ENCODE measurements at places on chromosomes 6 and 20.
A peak's percentile ranks its signal among the peaks of the same experiment; 100 is the strongest.

GRCh38 chr20:61991476-61991875 lies 74.2 kb downstream of the TAF4 start:
- DNase-seq: no peak

- no peak for DNase-seq
Observed at GRCh38 chr6:359261-360035, 32.1 kb upstream of the IRF4 start.

DNA sequence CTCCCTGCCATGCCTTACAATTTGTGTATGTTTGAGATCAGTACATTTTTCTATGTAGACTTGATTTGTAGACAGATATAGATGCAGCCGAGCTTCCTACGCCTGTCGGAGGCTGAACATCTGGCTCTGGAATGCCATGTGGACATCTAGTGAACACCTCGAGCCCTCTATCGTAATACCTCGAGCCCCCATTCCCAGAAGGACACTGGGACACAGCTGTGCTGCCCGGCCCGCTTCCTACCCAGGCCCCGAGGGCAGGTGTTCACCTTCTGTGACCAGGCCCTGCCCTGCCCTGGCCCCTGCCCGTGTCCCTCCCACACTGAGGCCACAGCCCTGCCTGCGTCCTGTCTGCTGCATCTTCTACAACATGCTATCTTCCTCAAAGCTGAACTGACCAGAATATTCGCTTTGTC lies 12.9 kb downstream of the RPS6KA2 start:
- DNase-seq: no peak

DNA sequence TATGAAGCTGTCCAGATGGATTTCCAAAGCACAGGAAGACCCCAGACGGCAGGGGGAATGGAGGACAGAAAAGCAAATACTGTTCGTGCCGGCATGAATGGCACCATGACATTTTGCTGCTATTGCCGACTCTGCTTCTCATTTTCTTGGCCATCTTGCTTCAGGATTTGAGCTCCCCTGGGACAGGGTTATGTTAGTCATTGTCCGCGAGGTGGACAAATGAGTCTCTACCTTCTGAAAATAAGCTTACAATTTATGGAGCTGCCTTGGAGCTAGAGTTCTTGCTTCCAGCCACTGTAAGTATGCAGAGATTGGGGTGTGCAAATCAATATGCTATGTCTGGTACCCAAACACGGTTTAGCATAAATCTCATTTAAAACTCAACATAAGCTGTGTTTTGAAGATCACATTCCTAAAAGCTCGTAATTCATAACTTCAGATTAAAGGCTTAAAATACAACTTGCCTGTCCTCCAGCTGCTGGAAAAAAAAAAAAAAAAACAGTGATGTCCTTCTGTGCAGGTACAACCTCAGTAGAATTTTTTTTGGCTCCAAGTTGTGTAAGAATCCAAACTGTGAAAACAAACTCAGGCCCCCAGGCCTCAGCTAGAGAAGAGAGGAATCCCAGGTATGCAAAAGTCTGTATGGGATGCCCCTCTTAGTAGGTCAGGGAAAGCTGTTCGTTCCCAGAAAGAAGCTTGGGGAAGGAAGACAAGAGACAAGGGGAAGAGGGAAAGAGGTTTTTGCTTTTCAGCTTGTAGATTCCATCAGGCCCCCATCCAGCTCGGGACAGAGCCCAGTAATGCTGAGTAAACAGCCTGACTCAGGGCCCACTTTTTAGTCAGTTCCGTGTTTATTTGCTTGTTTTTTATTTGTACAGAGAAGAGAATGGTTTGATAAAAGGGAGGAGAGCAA lies 184.2 kb upstream of the FOXA2 start:
- peak; percentile 49 for DNase-seq

DNA sequence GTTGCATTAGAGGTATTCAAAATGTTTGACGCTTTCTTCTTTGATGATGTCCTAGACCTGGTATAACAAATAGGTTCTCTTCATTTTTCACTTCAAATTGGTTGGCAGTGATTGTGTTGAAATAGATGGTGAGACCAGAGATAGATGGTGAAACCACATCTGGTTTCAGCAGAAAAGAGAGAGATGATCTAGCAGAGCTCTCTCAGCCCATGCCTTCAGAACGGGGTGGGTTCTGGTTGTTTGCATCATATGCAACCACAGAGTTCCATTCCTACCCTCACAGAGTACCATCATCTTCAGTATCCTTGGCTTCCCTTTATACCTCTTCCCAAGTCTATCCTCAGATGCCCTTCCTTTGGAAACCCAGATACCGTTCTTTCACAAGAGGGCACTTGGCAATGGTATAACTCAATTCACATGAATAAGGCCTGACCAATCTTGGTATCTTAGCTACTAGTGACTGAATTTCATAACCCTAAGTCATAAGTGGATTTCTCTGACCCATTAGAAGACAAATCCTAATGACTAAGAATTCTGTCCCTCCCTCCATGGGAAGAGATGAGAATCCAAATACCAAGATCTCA lies 93.7 kb downstream of the UBE3D start:
- no peak for DNase-seq

GRCh38 chr20:4026093-4026601 lies 10.8 kb upstream of the RNF24 start:
- peak; percentile 58 for DNase-seq

DNA sequence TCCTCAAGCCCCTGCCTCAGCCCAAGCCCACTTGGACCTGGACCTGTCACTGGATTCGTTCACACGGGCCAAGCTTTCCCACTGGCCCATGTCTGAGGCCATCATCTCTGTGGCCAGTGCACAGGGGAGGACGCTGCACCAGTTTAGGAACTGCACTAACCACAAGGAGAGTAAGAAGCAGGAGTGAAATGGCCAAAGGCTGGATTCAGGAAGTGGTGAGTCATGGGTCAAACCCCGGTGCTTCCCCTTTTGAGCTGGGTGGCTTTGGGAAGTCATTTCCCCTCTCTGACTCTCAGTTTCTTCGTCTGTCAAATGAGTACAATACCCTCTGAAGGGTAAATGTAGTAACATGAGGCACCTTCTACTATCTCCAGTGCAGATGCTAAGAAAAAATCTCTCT lies 87.9 kb downstream of the CD40 start:
- DNase-seq: no peak

DNA sequence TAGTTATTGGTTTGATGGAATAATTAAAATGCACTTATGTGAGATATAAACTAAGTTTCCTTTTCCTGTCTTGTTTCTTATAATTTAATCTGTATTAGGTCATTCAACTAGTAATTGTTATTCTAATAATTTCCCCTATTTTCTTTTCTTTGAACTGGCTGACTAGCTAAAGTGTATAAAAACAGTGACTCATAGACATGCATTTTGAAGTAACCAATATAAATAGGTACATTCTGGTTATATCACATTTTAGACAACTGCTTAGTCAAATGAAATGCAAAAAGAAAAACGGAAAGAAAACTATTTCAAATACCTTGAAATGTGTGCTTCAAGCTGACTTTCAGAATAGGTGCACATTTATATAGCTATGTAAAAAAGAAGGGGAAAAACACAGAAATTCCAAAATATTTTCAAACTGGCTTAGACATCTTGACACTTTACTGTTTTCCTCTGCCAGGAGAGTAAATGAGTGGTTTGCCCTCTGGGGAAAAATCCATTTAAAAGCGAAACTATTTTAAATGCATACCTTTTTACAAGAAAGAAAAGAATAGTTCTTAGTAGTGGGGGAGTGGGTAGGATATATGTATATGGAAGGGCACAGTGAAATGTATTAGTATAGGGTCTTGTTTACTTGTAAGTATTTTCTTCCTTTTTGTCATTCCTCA lies 28.3 kb downstream of the KCNQ5 start:
- DNase-seq: no peak

GRCh38 chr6:8530785-8531435 lies 95.6 kb upstream of the SLC35B3 start:
- DNase-seq: no peak

DNA sequence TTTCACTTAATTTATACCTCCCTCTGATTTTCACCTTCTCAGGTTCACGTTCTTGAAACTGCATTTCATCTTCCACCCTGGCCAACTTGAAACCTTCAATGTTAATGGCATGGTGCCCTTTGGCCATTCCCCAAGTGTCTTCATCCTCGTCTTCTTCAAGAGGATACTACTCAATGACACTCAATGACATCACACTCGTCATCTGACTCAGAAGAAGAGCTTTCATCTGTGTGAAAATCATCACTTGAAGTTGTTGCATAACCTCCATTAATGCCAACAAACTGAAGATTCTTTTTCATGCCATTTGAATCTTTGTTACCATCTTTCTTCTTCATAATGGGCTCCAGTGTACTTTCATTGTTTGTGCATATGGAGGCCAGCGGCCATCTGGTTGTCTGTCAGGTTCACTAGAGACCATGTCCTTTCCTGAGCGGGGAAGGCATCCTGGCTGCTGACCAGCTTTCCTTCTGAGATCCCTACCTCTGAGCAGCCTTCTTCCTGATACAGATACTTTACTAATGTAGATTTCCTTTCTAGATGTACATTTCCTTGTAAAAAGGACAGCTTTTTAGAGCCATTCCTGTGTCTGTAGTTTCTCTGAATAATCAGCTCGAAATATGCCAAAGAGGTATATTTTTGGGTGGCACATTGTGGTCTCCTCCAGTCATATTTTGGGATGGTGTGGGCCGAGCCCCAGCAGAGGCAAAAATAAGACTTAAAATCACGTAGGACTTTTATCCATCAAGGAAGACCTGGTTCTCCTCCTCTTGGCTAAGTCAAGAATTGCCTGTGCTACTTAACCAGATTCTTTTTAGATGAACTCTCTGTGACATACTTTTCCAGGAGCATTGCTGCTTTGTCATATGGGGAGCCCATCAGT lies 21.3 kb downstream of the TRMT6 start:
- DNase-seq: no peak

GRCh38 chr6:151325075-151326050 lies 66.0 kb downstream of the ZBTB2 start:
- DNase-seq: peak; percentile 77

DNA sequence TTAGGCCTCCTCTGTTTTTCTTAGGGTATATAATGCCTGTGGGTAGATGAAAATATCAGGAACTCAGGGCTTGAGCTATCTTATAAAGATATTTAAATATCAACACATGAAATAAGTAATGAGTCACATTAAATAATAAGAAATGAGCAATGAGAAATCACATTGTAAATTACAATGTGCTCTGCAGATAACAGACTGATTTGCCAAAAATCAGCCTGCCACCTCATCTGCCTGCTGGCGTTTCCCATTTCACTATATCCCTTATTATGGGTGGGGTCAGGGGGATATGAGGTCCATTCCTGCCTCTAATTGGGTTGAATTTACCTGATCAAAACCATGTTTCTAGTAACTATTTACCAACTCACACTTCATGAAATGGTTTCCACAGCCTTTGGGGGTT lies 335.2 kb downstream of the CDC5L start:
- no peak for DNase-seq

- no peak for DNase-seq
Observed at GRCh38 chr6:17278289-17279063, 2.7 kb upstream of the RBM24 start.

GRCh38 chr6:5701174-5701573 lies 305.6 kb downstream of the NRN1 start:
- no peak for DNase-seq

- DNase-seq: peak; percentile 95
Observed at GRCh38 chr20:49915380-49916145, at the start of gene SPATA2. SPATA2 (minus strand) TSS chr20:49915529; CDS start chr20:49908490, 7,039 bp downstream.

GRCh38 chr6:149216459-149216858 lies 101.1 kb upstream of the TAB2 start:
- no peak for DNase-seq

DNA sequence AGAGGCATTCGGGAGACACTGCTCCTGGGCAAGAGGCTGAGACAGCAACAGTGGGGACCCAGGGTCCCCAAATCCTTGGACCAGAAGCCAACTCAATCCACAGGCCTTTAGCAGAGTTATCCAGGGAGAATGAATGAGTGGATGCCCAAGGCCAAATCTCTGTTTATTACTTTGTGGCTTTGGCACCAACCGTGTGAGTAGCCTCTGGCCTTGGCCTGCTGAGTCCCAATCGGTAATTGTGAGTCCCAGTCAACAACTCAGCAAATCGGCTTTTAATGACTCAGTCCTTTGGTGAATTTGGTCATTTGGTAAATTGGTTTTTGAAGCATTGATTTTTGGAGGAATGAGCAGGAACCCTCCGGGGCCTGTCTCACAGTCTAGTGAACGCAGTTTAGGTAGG lies 29.1 kb upstream of the ECI2 start:
- DNase-seq: no peak

GRCh38 chr6:93787841-93788240 lies 368.5 kb upstream of the EPHA7 start:
- DNase-seq: no peak

DNA sequence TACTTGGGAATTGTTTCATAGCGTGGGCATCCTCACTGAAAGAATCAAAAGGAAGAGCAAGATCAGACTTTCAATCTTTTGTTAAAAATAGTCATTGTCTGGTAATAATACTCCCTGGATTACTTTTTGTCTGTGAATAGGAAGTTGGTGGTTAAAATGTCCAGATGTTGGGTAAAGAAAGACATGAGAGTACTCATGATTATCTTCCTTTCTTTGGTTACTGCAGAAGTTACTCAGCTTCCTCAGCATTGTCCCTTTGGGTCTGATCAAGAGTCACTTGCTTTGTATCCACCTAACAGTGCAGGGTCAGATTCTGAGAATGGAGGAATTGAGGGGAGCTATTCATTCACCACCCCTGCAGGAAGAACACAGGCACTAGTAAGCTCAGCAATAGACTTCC lies 54.6 kb downstream of the RIN2 start:
- no peak for DNase-seq

DNA sequence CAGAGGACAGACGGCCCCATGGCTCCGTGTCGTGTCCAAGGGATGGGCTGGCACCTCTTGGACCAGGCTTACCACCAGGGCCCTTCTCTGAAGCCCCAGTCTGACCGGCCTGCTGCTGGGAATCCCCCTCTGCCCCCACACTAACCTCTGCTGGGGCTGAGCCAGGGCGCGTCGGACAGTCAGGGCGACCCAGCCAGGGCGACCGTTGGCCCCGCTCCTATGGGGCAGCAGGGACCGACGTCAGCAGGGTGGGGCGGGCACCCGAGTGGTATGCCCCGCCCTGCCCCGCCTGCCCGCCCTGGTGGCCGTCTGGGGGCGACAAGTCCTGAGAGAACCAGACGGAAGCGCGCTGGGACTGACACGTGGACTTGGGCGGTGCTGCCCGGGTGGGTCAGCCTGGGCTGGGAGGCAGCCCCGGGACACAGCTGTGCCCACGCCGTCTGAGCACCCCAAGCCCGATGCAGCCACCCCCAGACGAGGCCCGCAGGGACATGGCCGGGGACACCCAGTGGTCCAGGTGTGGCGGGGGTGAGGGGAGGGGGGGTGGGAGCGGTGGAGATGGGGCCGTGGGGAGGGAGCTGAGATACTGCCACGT lies at the start of gene SLC17A9:
SLC17A9 (plus strand) TSS at position 337 of the 595 bp plus-strand sequence; CDS start at position 459, 122 bp downstream.
- no peak for DNase-seq

All from muscle of arm (tissue), 14 donors.